Pancreas (tissue), 10 donors: ENCODE measurements at places on chromosomes 2 and 18. TPM values are rescaled to one million over a fixed set of nuclear protein-coding genes. Genes with fewer than 3 reads are reported as not detected.

DNA sequence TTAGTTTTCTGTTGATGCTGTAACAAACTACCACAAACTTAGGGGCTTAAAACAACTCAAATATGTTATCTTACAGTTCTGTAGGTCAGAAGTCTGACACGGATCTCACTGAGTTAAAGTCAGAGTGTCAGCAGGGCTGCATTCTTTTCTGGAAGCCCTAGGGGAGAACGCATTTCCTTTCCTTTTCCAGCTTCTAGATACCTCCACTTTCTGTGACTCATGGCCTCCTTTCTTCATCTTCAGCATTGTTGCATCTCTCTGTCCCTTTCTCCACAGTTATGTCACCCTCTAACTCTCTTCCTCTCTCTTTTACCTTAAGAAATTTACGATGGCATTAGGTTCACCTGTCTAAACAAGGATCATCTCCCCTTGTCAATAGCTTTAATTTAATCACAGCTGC lies 13.3 kb upstream of the PPP4R1 start:
- no peak for DNase-seq

DNA sequence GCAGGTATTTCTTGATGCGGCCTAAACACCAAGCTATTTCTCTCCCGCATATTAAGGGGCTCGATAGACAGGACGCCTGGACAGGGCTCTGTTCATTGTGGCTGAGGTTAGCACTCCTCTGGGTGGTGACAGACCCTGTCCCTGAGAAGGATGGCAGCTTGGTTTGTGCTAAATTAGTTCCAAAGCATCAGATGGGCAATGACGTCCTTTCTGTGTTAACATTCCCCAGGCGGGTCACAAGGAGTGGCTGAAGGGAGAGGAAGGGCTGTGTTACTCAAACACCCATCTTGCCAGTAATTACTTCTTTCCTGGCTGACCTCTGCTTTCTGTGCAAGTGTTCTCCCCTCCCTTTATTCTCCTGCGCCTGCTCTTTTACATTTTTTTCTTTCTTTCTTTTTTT lies 75.0 kb downstream of the TMEM247 start:
- DNase-seq, result no peak

- DNase-seq, result no peak
Observed at GRCh38 chr2:39918886-39919285, 139.8 kb upstream of the THUMPD2 start.

DNA sequence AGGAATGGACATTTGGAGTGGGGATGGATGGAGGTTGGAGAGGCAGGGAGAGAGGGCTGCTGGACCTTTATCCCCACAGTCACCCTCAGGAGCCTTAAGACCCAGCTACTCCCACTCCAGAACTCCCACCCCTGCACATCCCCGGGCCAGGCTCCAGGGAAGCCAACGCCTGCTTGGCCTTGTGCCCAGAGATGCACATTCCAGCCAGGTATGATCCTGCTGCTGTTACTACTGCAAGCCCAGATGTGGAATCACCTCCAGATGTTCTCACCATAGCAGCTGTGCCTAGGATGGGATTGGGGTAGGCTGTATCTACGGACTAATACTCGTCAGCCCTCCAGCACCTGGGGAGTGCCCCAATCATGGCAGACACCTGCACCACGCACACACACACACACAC lies 71.7 kb downstream of the ZFP36L2 start:
- DNase-seq, result no peak

DNA sequence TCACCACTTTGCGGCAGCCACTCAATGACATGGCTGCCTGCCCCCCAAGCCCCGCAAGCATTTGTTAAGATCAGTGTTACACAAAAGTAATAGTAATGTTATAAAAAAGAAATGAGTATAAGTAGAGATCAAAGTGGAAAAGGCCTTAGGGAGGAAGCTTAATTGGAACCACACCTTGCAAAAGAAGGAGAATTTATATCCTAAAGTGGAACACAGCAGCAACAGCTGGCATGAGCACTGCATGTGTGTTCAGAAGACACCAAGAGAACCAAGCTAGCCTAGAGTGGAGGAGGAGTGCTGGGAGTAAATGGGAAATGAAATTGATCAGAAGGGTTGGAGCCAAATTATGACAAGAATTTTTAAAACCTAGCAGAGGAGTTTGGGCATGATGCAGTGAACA lies 73.1 kb upstream of the STK17B start:
- no peak for DNase-seq

DNA sequence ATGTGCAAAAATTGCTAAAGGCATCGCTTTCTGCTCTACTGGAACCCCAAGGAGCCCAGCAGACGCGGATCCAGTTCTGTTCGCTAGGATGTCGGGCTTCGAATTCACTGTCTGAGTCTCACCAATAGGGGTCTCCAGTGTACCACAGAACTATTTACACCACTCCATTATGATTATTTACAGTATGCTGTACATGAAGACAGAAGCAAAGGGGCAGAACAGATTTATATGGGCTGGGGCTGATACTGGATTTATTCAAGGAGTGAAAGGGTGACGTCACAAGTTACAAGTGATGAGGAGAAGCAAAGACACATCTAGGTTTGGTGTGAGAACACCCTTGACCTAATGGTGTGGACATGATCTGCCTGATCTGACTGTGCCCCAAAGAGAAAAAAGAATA lies 185.3 kb upstream of the ATP5MC3 start:
- no peak for DNase-seq

DNA sequence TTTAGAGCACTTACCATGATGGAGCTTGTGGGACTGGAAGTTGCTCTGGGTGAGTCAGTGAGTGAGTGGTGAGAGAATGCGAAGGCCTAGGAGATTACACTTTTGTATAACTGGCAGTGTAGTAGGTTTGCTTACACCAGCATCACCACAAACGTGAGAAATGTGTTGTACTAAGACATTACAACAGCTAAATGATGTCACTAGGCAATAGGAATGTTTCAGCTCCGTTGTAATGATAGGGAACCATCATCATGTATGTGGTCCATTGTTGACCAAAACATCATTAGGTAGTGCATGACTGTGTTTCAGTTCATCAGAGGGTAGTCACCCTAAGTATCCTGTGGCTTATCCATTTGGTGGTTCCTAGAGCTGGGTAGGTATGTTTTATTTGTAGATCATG lies 11.9 kb downstream of the ZNF407 start:
- DNase-seq, result no peak

DNA sequence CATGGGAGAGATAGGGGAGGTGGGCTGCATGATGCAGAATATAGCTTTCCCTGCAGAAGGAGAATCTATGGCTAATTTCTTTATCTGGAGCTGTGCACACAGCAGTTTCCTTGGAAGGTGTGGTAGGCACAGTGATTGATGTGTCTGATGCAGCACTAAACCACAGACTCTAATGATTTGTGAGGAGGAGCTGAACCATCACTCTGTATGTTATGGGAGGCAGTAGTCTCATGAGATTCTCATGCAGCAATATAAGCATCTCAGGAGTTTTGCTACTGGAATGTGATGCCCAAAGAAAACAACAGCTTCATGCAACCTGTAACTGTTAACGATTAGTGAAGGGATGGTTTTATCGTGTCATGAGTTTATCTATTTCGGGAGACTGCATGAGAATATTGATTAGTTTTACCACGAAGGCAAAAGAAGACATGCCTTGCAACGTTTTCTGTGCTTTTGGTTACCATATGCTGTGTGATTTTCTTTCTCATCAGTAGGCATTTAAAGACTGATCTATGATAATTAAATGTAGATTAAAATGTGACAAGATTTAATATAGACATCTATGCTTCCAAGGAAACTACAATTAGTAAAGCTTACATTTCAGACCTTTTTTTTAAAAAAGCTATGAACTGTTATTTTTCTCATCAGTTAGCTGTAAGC lies 286.8 kb downstream of the ARL6IP6 start:
- DNase-seq, result no peak

GRCh38 chr2:115294999-115295398 lies 852.6 kb downstream of the DPP10 start:
- no peak for DNase-seq

GRCh38 chr2:208326016-208326415 lies 60.0 kb downstream of the PIKFYVE start:
- DNase-seq, result no peak

- DNase-seq, result no peak
Observed at GRCh38 chr18:23181547-23181946, 46.3 kb downstream of the CABLES1 start.

DNA sequence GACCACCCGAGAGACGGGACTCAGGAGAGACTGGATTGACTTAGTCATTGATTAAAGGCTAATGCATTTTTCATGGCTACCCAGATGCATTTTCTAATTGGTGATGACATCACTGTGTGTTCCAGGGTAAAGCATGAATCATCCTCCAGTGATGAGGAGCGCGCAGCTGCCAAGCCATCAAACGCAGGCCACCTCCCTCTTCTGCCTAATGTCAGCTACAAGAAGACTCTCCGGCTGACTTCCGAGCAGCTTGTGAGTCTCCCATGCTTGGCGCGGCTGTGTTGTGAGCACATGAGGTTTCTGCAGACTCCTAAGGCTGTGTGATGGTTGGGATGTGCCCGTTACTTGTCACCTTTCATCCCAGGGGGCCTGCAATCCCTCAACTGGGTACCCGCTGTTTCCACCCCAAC lies 56.4 kb downstream of the LPIN1 start:
- no peak for DNase-seq

- peak; percentile 9 for DNase-seq
Observed at GRCh38 chr2:128358941-128359731, 40.5 kb upstream of the HS6ST1 start.

DNA sequence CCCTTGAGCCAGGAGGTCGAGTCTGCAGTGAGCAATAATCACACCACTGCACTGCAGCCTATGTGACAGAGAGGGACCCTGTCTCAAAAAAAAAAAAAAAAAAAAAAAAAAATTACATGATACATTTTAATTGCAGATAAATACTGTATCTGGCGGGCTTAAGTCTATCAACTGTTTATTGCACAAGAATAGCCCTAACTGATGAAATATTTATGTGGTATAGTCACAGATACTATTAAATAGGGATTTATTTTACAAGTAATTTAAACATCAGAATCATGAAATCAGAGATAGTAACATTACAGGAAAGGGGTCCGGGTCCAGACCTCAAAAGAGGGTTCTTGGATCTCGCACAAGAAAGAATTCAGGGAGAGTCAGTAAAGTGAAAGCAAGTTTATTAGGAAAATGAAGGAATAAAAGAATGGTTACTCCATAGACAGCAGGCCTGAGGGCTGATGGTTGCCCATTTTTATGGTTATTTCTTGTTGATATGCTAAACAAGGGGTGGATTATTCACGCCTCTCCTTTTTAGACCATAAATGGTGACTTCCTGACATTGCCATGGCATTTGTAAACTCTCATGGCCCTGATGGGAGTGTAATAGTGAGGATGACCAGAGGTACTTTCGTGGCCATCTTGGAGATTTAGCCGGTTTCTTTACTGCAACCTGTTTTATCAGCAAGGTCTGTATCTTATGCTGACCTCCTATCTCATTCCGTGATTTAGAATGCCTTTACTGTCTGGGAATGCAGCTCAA lies 166.6 kb downstream of the PMAIP1 start:
- no peak for DNase-seq

DNA sequence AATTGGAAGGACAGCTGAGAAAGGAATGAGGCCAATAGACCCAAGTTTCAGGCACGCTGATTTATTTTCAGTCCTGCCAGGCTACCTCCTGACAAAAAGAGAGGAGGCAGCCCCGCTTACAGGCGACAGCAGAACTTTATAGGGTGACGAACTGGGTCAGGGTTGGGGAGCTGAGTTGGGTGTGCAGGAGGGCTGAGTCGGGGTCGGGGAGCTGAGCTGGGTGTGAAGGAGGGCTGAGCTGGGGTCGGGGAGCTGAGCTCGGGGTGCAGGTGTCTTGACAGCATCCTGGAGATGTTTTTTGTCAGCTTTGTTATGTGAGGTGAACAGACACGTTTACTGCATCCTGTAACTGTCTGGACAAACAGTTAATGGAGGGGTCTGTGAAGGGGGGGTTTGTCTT lies 342.2 kb downstream of the ADCYAP1 start:
- DNase-seq, result no peak

DNA sequence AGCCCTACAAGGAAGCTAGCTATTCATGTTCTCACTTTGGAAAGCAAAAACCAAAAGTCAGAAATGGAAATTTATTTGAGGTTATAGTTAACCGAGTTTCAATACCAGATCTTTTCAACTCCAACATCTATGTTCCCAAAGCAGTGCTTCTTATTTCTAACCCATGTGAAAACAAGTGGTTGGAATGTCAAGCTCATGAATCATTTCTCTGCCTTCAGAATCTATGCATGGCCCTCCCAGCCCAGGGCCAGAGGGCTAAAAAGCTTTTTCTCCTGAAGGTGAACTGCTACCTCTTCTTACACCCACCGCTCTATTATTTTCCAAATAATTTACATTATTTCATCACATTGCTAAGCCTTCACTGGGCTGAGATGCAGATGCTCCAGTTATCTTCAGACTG lies 158.4 kb downstream of the SP3 start:
- DNase-seq, result no peak

- DNase-seq, result no peak
Observed at GRCh38 chr2:68359889-68360288, 5.2 kb upstream of the PLEK start.

DNA sequence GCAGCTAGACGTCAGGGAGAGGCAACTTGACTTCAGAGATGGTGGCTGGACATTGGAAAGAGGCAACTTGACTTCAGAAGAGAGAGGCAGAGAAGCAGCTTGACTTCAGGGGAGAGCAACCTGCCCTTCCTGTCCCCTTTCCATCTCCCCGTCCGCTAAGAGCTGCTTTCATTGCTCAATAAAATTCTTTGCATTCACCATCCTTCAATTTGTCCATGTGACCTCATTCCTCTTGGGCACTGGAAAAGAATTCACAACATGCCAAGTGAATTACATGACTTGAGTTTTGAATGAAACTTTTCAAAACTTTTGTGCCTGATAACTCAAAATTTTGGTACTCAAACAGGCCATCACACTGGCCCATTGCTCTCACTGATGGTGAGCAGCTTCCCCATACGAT lies 158.9 kb downstream of the DPP4 start:
- no peak for DNase-seq

- DNase-seq, result peak; percentile 60
Observed at GRCh38 chr2:40554665-40555294, 102.9 kb upstream of the SLC8A1 start.

DNA sequence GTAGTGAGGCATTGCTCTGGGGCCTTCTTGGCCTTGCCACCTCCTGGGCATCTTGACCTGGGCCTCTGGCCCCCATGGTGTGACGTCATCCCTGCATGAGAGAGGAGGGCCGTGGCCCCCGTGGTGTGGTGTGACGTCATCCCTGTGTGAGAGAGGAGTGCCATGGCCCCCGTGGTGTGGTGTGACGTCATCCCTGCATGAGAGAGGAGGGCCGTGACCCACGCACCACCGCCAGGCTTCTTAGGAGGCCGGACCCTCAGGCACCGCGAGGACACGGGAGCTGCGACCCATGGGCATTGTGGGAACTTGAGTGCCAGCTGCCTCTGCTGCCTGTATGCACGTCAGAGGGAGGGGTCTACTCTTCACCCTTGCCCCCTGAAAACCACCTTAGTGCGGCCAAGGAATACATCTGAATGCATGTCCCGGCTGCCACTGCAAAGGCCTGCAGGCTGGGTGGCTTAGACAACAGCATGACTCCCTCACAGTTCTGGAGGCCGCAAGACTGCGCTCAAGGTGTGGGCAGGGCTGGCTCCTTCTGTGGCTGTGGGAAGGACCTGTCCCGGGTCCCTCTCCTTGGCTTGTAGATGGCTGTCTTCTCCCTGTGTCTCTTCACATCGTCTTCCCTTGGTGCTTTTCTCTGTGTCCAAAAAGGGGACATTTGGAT lies 20.8 kb upstream of the OTOS start:
- DNase-seq, result no peak

OTOS gene
- not detected for polyA plus RNA-seq

RAB3GAP1 gene
- polyA plus RNA-seq, result 10.3 TPM

LHCGR gene
- polyA plus RNA-seq, result not detected

PROC gene
- 1.7 TPM for polyA plus RNA-seq

COL3A1 gene
- polyA plus RNA-seq, result 10.8 TPM

HADHB gene
- 75.1 TPM for polyA plus RNA-seq

IL18RAP gene
- polyA plus RNA-seq, result 0.52 TPM

SERPINB3 gene
- not detected for polyA plus RNA-seq

SEPTIN2 gene
- 106 TPM for polyA plus RNA-seq
